Ovary (tissue), 10 donors: ENCODE measurements at places on chromosomes 3 and 15. TPM values are rescaled to one million over a fixed set of nuclear protein-coding genes. Genes with fewer than 3 reads are reported as not detected.

DPPA2 gene
- not detected for total RNA-seq

CEMIP gene
- 4.7 TPM for total RNA-seq

NRROS gene
- 1.4 TPM for total RNA-seq

MINAR1 gene
- 0.15 TPM for total RNA-seq

GHSR gene
- not detected for total RNA-seq

SELENOK gene
- total RNA-seq: 56.1 TPM

SERINC4 gene
- total RNA-seq: not detected

ABCF3 gene
- total RNA-seq: 65.2 TPM

HYAL1 gene
- 4.4 TPM for total RNA-seq

GOLGA8T gene
- total RNA-seq: 0.24 TPM

ZNF619 gene
- total RNA-seq: 2.1 TPM

STRIT1 gene
- total RNA-seq: not detected

RGMA gene
- 31.6 TPM for total RNA-seq

CLDN11 gene
- 117 TPM for total RNA-seq

MOBP gene
- total RNA-seq: 0.20 TPM

ITIH4 gene
- total RNA-seq: 8.4 TPM
